DMS153 (cell line): ENCODE measurements at places on chromosomes 1 and 21.

GRCh38 chr1:39431927-39432326 lies 59.5 kb upstream of the BMP8A start:
- no peak for DNase-seq

DNA sequence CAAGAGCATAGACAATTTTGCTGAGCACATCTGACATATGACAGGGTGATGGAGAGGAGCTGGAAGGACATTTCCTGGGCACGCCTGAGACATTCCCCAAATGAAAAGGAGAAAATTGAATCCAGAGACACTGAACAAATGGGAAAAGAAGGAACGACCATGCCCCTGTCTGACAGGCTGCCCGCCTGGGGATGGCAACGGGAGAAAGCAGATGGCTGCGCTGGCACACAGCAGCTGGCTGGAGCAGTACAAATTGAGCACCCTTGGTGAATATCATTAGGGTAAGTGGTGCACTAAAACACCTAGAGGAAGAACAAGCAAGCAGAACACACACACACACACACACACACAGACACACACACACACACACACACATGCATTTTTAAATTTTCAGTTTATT lies 174.3 kb upstream of the DUSP10 start:
- DNase-seq, result no peak

DNA sequence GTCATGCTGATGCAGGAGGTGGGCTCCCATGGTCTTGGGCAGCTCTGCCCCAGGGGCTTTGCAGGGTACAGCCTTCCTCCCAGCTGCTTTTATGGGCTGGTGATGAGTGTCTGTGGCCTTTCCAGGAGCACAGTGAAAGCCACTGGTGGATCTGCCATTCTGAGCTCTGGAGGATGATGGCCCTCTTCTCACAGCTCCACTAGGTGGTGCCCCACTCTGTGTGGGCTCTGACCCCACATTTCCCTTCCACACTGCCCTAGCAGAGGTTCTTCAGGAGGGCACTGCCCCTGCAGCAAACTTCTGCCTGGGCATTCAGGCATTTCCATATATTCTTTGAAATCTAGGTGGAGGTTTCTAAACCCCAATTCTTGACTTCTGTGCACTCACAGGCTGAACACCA lies 1188.6 kb downstream of the MRPL39 start:
- DNase-seq, result no peak

DNA sequence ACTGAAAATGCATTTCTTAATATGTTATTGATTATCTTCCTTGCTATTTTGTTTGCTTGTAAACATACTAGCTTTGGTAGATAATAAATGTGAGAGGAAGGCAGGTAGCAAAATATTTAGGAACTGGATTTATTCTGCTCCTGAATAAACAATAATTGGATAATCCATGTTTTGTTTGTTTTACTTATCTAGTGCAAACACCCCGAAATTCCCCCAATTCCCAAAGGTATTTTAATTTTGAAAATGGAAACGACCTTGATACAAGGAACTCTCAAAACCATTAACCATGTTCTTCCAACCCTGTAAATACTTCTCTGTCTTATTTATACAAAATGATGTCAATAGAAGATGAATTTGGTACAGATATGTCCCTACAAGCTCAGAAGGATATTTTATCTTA lies 3.0 kb downstream of the USH2A start:
- no peak for DNase-seq

GRCh38 chr1:194062962-194063361 lies 876.5 kb upstream of the B3GALT2 start:
- DNase-seq, result no peak

- DNase-seq, result no peak
These were observed 200.6 kb downstream of the SMYD3 start for GRCh38 chr1:246306415-246307037.

GRCh38 chr1:3685906-3686305 lies 33.6 kb downstream of the TP73 start:
- DNase-seq, result no peak

DNA sequence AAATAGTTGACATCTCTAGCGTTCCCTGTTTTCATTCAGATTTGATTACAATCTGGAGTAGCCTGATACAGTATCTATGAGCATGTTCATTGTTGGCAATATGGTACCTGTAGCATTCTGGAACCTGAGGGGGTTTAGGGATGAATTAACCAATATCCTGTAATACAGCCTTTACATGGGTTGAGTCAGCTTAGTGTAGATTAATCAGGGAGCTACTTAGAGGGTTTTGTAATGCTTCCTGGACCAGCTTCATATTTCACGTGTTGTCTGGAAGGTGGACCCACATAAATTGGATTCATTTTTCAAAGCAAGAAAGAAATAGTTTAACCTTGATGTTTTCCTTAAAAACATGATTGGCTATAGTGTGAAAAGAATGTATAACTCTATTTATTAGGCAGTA lies 3.6 kb downstream of the OTUD3 start:
- no peak for DNase-seq

- no peak for DNase-seq
These were observed 12.5 kb downstream of the SLC66A1 start for GRCh38 chr1:19324665-19324990.

GRCh38 chr1:197595304-197595904 lies 179.9 kb downstream of the DENND1B start:
- no peak for DNase-seq

GRCh38 chr1:76856104-76856503 lies 11.2 kb upstream of the ST6GALNAC5 start:
- no peak for DNase-seq

GRCh38 chr1:155177192-155177917 lies 3.7 kb downstream of the TRIM46 start:
- DNase-seq, result no peak

GRCh38 chr1:199743227-199743626 lies 284.3 kb upstream of the NR5A2 start:
- DNase-seq, result no peak

- DNase-seq, result no peak
These were observed 264.4 kb downstream of the NTNG1 start for GRCh38 chr1:107405236-107405635.

DNA sequence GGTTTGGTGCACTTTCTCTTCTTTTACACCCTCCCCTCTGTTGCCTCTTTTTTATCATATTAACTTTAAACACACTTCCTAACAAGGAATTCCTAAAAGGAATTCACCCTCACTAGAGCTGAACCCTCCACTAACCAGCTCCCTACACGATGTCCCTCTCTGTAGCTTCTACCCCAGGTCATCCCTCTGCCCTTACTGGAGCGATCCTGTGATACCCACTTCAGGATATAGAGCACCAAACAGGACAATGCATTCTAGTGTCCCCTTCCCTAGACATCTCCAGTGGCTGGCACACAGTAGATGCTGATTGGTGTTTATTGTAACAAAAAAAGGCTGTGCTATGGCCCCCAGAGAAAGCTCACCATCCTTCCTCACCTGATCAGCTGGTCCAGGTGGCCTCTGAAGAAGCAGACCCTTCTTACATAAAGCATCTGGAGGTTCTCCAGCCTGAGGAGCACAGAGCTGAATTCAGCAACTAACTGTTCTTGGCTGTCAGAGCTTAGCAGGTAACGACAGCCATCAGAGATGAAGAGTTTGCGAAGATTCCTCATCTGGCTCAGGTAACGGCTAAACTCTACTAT lies 1.4 kb downstream of the PRAMEF18 start:
- no peak for DNase-seq

DNA sequence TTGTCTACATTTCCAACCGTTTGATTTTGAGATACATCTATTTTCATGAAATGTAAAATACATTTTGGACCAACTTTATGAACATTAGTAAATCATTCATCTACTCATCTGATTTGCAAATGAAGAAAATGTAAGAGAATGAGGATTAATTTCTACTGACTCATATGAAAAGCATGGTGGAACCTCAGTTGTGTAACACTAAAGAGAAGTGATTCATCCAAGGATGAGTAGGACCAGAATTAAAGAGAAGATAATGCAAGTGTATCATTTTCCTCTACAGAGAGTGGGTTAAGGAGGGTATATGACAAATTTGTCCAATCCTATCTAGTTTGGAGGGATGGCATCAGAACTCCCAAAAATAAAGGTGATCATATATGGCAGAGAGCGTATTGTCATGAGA lies 1967.6 kb downstream of the MRPL39 start:
- no peak for DNase-seq

DNA sequence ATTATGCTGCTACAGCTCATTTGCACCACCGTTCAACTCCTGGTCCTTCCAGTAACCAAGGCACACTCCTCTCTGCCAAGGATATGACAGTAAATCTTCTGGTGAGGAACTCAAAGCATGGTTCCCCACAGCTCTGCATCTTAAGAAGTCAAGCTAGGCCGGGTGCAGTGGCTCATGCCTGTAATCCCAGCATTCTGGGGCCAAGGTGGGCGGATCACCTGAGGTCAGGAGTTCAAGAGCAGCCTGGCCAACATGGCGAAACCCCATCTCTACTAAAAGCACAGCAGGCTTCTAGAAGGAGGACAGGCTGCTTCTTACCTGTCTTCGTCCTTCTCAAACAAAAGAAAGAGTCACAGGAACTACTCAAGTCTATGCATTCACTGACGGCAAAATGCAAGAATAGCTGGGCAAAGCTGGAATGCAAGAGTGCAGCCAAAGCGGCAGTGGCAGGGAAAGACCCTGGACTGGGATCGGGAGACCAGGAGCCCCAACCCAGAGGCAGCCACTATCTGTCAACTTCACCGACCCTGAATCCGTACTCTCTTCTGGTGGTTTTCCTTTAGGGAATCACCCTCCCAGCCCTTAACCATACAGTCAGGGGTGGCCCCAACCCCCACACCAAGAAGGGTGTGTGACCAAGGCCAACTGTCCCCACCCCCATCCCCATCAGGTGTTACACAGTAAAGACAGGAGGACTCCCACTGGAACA lies 75.5 kb downstream of the NPHP4 start:
- no peak for DNase-seq

GRCh38 chr21:42747276-42747701 lies 93.9 kb downstream of the PDE9A start:
- no peak for DNase-seq

GRCh38 chr1:170749549-170749948 lies 85.6 kb downstream of the PRRX1 start:
- DNase-seq, result no peak

DNA sequence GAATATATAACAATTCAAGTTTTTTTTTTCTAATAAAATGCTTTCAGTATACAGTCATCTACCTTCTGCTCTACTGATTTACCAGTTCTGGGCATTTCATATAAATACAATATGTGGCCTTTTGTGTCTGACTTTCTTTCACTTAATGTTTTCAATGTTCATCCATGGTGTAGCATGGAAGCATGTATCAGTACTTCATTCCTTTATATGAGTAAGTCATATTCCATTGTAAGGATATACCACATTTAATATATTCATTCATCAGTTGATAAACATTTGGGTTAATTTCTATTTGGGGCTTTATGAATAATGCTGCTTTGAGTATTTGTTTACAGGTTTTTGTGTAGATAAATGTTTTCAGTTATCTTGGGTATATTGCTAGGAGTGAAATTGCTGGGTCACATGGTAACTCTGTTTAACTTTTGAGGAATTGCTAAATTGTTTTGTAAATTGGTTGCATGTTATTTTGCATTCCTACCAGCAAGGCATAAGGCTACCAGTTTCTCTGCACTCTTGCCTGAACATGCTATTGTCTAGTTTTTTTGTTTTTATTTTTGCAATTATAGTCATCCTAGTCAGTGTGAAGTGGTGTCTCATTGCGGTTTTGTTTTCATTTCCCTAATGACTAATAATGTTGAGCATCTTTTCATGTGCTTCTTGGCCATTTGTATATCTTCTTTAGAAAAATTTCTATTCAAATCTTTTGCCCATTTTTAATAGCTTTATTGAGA lies 206.1 kb downstream of the TM2D1 start:
- no peak for DNase-seq

GRCh38 chr21:34606621-34607020 lies 8.3 kb downstream of the RCAN1 start:
- DNase-seq, result no peak

- DNase-seq, result no peak
These were observed 15.3 kb upstream of the TEDDM1 start for GRCh38 chr1:182415789-182416188.

DNA sequence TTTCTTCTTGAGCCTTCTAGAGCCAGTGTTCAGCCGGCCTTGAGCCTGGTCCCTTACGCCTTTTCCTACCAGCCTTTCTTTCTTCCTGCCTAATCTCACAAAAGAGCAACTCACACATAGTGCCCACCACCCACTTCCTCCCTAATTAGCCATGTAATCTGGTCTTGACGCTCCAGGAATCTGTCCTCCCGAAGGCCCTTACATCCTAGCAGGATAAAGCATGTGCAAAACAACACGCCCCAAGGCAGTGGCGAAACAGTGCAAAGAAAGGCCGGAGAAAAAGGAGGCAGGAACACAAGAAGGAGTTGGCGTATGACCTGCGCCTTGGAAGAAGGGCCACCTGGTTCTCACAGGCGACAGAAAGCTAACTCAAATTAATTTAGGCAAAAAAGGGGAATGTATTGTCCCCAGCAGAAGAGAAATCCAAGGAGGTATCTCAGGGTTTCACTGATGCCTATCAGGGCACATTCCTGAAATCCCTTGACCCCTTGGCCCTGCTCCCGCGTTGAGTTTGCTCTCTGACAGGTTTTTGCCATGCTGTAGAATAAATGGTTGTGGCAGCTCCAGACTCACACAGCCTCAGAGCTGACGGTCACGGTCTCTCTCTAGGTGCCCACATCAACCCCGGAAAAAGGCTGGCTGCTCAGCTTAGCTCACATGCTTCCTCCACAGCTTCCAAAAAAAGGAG lies 79.0 kb downstream of the ZNF281 start:
- DNase-seq, result no peak

- DNase-seq, result no peak
These were observed 280.7 kb downstream of the RPS6KC1 start for GRCh38 chr1:213331631-213332175.

DNA sequence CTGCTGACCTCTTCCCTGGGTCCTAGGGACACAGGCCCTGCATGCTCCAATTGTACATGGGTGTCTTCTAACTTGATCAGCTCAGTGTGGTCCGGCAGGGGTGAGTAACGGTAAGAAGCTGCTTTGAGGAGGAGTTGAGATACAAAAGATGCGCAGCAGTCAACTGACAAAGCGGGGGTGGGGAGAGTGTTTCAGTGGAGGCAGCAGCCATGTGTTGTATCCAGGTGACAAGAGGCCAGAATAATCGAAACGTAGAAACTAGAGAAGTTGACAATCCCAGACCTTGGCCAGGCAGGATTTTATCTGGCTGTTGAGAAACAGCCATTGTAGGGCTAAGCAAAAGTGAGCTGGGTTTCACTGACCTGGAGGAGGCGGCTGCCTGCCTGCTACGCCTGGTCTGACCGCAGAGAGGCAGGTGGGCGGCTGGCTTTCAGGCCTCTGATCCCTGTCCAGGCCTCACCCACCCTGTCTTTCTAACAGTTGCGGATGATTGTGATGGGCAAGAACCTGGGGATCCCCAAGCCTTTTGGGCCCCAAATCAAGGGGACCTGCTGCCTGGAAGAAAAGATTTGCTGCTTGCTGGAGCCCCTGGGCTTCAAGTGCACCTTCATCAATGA lies 28.8 kb downstream of the PADI6 start:
- no peak for DNase-seq

DNA sequence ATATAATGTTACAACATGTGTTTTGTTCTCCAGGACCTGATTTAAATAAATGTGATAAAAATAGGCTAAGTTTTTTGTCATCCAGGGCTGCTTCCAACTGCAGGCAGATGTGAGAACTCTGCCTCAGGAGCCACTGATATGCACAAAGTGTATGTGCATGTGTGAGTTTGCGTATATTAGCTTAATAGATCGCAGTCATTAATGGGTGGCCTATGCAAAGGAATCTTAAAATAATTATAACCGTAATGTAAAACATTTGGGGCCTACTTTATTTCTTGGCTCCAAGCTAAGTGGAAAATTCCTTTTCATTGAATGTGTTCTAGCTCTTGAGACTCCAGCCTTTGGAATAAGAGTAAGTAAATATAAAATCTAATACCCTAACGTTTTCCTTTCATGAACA lies 16.8 kb downstream of the DHX9 start:
- no peak for DNase-seq
